ENCODE measurements at places on chromosomes 16 and 17. TPM values are rescaled to one million over a fixed set of nuclear protein-coding genes. Genes with fewer than 3 reads are reported as not detected.

The ACSM2B gene
- total RNA-seq, result not detected

The ABHD15 gene
- 10.9 TPM for total RNA-seq

The HSD17B2 gene
- total RNA-seq, result not detected

The TBC1D26 gene
- total RNA-seq, result not detected

The WNT9B gene
- total RNA-seq, result not detected

The C1QTNF8 gene
- not detected for total RNA-seq

The SEZ6L2 gene
- total RNA-seq, result 57.2 TPM

The INCA1 gene
- total RNA-seq, result 0.19 TPM

The ASGR2 gene
- total RNA-seq, result not detected

The BRIP1 gene
- total RNA-seq, result 1.4 TPM

The HOXB9 gene
- not detected for total RNA-seq

The LYZL6 gene
- not detected for total RNA-seq

The NPW gene
- 6.9 TPM for total RNA-seq

The KDM6B gene
- total RNA-seq, result 8.2 TPM

The GRB2 gene
- 51.5 TPM for total RNA-seq

The KRTAP2-3 gene
- total RNA-seq, result not detected

The C16orf92 gene
- not detected for total RNA-seq

The SLC5A11 gene
- total RNA-seq, result 1.8 TPM

The GRIN2A gene
- not detected for total RNA-seq

The MMP2 gene
- total RNA-seq, result 1,171 TPM

The KRTAP1-5 gene
- total RNA-seq, result not detected

The HEXIM2 gene
- 12.4 TPM for total RNA-seq

The PRSS33 gene
- total RNA-seq, result not detected

The PPM1D gene
- total RNA-seq, result 7.6 TPM

The PABPN1L gene
- not detected for total RNA-seq

The RNU2-1 gene
- not detected for total RNA-seq

The TP53TG3C gene
- total RNA-seq, result not detected

The RPH3AL gene
- 2.1 TPM for total RNA-seq

The ERAL1 gene
- total RNA-seq, result 36.9 TPM

All from cardiac ventricle fibroblast (primary cell).